NCI-H1930 (cell line): ENCODE measurements at places on chromosomes 2 and 18.
A peak's percentile ranks its signal among the peaks of the same experiment; 100 is the strongest.

GRCh38 chr2:231256494-231256893 is 58.1 kb downstream of the ARMC9 start:
- no peak for DNase-seq

DNA sequence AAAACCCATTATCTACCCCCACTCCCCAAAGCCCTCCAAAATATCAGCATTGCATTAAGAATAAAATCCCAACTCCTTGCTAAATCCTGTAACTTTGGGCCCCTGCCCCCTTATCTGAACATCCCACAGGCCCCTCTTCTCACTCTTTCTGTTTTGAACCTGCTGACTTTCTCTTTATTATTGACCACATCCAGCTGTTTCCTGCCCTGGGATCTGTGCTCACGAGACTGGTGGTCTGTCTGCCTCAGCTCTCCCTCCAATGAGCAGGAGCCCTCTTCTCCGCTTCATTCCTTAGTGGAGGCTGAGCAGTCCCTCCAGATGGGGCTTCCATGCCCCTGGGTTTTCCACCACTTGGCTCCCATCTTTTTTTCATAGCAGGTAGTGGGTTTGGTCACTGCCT is 116.9 kb downstream of the ACKR3 start:
- DNase-seq: no peak

- DNase-seq: no peak
These were observed 298.2 kb downstream of the CNTNAP5 start for GRCh38 chr2:124323321-124323720.

GRCh38 chr2:219530048-219530963 is 13.3 kb downstream of the CHPF start:
- DNase-seq: peak; percentile 54

DNA sequence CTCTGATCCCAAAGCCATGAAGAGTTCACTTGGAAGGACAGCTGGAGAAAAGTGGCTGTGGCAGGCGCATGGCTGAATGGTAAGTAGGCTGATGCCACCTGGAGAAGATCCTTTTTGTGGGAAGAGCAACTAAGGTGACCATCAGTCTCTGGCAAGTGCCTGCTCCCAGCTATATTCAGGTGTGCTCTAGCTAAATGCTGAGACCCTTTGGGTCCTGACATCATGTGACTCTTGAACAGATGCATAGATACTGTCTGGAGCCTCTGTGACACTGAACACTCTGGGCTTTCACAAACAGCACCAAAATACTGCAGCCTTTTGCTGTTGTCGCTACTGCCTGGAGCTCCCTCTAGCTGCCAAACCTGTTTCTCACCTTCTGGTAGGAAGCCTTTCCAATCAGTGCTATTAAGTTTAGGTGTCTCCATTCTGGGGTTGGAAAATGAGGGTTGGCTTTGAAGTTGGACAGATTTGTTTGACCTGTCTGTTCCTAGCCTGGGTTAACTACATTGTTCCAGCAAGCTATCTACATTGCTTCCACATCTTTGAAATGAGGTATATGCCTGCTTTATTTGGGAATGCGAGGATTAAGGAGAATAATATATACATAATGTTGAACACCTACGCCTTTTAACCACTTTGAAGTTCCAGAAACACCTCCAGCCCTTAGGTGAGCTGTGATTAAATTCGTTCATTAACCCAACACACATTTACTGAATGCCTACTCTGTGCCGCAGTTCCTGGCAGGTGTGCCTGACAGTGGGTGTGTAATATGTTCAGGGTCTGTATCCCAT is 3.1 kb downstream of the EGR4 start:
- DNase-seq: no peak

DNA sequence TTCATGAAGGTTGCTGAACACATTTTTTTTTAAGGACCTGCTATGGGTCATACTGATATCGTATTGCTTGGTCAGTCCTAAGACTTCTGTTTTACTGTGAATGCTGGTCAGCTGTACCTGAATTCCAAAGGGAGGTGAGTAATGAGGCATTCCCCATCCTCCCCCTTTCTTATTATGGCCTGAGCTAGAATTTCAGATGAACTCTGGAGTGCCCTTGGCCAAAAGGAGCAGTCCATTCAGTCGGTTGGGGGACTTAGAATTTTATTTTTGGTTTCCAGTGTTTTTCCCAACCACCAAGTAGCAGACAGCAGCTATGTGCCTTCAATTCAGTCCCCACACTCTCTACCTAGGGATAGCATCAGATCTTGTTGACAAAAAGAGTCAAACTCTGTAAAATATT is 26.9 kb upstream of the PDCL3 start:
- no peak for DNase-seq

DNA sequence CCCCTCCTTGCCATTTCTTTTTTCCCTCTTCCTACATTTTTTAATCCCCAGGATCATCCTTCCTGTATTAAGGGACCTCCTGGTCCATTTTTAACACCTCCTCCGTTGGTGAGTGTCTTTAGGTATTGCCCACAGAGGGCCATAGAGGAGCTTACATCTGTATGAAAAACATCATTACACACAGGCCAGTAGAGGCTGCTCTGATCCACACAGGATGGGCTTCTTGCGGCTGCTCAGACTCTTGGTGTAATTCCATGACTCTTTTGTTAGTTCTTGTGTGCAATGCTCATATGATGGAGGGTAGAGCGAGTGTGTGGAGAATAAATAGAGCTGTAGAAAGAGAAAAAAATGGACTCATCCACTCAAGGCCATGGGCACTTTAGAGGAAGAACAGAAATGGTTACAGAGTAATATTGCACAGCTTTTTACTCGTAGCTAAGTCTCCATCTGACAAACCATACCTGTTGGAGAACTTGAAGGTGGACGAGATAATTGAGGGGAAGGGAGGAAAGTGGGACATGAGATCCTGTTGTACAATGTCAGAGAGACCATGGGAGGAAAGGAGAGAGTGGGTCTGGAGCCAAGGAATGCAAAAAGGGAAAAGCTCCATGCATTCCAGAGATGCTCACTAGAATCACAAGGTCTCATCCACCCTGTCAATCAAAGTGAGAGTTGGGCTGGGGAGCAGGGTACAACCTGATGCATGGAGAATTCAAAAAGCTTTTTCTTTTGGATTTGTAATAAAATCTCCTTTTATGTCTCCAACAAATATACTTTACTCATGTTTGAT is 129.7 kb upstream of the TNP1 start:
- no peak for DNase-seq

DNA sequence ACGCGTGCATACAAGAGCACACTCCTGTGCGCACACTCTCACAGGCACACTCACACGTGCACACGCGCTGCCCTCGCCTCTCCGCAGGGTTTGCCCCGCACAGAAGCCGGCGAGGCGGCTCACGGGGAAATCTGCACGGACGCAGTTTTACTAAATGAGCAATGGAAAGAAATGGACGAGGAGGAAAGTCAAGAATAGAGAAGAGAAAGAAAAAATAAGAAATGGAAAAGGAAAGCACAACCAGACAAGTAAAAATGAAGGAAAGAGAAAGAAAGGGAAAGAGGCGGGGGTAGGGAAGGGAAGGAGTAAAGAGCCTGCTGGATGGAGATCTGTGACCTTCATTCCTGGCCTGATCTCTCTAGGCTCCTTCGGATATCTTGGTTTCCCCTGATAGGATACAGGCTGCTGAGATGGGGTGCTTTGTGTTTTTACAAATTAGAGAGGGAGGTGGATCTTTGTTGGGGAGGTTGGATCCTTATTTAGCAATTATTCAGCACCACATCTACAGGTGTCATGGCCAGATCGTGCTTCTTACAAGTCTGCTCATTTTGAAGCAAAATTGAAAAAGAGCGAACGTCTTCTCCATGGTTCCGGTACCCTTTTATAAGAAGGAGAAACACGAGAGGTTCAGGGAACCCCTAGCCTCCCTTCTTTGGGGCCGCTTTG is 693 bp upstream of the LRP2 start:
- DNase-seq: no peak

DNA sequence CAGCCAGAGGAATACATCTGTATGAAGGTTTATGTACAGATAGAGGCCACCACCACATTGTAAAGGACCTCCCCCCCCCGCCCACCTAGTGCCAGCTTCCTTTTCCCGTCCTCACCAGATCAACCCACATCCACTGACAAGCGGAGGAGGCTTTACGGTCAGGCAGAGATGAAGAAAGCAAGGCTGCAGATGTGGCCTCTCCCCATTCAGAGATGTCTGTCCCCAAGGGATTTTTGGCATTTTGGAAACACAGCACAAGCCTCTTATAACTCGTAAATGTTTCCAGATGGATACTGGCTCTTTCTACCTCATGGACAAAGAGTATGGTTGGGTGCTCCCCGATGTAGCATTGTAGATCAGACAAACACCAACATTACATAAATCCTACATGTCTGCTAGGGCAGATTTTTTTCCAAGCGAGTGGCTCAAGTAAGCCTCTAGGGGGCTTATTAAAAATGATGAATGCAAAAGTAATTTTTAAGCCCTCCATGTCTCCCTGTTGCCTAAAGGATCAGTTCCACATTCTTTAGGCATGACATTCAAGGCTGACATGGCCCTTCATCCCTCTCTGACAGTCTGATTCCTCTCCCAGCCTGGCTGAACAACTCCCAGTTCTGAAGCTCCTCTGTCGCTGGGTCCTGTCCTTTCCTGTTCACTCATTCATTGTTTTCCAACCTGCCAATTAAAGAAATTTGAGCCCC is 11.7 kb downstream of the VIT start:
- no peak for DNase-seq

DNA sequence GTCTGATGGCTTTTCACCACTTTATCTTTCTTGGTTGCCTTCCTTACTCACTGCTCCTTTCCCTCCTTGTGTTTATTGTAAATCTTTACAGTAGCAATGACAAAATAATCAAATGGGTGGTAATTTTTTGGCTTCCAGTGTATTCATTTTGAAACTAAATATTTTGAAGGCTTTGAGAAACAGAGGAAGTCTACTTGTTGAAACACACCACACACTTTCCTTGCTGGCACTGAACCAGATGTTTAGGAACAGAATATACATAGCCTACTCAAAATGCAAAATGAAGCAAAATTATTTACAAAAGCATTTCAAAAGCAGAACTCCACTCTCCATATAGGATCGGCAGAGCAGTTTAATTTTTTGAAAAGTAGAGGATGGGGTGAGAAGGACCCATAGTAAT is 189.8 kb downstream of the LTBP1 start:
- DNase-seq: no peak

DNA sequence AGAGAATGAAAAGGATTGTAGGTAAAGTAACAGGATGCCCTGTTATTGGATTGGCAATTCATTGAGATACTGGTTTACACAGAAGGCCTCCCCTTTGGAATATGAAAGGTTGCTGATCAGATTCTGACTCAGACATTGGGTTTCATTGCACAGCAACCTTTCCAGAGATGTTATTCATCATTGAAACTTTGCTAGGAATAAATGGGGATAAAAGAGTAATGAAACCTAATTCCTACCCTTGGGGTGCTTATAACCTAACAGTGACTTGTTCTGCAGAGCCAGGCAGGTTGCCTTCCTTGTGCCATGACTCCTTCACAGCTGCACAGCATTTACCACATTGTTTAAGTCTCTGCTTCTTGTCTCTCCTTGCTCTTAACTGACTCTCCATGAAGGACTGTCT is 5.0 kb downstream of the NAB1 start:
- no peak for DNase-seq

DNA sequence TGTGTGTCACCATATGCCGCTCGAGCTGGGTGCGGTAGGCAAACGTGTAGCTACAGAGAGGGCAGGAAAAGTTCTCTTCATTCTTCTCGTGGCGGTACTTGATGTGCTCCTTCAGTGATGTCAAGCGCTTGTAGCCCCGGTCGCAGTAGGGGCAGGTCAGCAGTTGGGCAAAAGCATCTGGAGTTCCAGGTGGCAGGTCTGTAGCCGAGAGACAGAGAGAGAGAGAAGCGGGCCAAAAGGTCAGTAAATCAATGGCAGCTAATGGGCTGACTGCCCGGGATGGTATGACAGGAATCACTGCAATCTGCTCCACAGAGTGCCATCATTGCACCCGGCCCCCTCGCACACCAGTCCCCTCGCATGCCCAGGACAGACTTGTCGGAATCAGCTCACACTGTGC is 116.0 kb downstream of the ZEB2 start:
- DNase-seq: no peak

DNA sequence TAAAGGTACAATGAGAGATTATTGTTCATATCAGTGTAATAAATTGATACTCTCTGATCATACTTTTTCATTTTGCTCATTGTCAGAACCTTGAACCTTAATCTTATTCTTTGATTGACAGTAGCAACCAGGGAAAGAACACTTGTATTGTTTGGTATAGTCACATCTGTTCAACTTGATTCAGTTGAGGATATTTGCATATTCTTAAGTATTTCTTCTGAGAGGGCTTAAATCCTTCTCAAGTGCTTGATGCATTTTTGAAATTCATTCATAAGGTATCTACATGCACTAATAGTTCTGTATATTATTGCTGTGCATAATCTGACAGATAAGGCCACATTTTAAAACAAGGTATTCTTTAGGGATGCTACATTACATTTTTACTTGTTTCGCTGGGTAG is 118.9 kb downstream of the EHBP1 start:
- no peak for DNase-seq

GRCh38 chr2:15593327-15593705 is 1.6 kb downstream of the DDX1 start:
- DNase-seq: no peak

DNA sequence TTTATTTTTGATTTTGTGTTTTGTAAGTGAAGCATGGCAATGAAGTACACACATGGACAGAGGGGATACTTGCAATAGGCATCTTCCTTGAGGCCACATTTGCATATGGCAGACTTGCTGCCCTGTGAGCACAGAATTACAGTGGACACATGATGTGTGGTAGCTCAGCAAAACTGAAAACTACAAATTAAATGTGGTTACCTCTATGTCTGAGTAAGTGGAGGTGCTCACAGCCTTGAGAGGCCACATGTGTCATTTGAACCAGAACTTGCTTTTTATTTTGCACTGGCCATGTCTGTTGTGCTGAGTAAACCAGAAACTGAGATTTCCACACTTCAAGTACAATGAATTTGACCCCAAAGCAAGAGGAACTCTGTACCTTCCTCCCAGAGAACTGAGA is 998.5 kb upstream of the NXPH2 start:
- DNase-seq: no peak

GRCh38 chr2:200380833-200381542 is 74.5 kb downstream of the SPATS2L start:
- no peak for DNase-seq

DNA sequence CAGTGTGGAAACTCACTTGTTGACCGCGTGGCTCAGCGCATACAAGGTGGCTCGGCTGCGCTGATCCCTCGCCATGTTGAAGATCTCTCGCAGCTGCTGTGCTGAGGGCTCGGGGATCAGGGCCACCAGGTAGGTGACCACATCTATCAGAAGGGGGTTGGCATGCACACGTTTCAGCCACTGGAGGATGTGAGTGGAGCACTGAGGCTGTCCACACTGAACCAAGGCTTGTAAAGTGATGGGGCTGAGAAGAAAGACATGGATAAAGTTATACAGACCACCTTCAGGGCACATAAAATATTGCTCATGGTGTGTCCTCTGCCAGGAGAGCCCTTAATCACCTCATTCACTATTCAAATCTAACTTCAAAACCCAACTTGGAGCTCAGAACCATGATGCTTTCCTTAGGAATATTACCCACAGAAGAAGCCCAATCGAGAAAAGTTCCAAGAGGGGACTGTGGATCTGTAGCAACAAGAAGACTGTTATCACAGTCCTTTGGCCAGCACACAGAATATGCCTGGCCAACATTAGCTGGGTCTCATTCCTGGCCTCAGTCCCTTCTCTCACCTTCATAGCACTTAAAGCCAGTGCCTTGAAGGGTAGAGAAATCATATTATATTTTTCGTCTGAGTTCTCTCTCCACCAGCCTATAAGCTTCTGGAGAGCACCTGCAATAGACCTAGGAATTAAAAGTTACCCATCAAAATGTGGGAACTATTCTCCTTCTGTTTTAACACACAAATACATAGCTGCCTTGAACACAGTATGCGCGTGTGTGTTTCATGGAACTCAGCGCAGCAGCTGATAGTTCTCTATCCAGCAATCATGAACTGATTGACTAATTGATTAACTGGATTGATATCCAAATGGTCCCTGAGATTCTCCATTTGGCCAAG is 11.3 kb downstream of the APOB start:
- no peak for DNase-seq
